ENCODE measurements at places on chromosomes 1 and 21.

DNA sequence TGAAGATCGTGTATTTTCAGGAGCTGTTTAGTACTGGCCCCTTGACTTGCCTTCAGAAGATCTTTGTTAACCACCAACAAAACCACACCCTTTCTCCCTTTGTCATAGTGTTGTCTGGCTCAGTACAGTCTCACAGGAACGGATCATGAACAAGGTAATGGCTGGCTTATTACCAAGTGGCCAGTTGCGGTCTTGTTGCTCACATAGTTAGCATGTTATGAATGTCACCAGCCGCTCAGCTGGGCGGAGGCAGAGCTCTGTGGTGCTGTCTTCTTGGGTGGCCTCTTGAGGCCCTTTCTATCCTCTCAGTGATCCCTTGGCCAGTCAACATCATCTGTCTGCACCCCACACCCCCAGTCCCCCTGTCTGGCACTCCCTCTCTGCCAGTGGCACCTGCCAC is 21.4 kb downstream of the CNIH3 start:
- no peak for DNase-seq

GRCh38 chr21:34195335-34195734 is 122.0 kb downstream of the MRPS6 start:
- no peak for DNase-seq

GRCh38 chr1:13730751-13731482 is 30.9 kb downstream of the PRDM2 start:
- DNase-seq: peak; percentile 75

DNA sequence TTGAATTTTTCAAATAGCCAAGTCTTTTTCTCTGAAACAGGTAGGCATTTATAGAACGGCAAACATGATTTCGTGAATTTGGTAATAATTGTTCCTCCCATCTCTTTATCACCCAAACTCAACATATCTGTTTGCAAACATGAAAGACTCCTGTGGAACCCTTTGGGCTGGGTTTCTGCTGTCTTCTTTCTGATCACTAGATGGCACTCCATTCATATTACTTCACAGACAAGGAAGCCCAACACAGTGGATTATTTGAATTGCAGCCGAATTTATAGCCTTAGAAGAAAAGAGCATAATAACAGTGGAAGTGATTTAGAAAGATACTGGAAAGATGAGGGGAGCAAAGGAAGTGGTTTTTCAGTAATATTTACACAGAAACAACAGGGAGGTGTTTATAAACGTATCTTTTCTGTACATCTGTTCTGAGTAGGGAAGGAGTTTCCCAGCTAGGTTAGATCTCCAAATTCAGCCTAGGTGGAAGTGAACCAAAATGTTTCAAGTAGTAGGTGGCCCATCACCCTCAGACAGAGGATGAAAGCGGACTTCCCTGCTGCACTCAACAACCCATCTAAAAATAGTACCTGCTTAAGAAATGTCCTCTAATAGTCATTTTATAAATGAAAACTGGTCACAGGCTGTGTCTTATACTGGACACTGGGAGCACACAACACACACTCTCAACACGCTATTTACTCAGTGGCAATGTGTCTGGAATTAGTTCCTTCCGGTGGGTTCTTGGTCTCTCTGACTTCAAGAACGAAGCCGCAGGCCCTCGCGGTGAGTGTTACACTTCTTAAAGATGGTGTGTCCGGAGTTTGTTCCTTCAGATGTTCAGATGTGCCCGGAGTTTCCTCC is 67.6 kb downstream of the MAP3K21 start:
- no peak for DNase-seq

DNA sequence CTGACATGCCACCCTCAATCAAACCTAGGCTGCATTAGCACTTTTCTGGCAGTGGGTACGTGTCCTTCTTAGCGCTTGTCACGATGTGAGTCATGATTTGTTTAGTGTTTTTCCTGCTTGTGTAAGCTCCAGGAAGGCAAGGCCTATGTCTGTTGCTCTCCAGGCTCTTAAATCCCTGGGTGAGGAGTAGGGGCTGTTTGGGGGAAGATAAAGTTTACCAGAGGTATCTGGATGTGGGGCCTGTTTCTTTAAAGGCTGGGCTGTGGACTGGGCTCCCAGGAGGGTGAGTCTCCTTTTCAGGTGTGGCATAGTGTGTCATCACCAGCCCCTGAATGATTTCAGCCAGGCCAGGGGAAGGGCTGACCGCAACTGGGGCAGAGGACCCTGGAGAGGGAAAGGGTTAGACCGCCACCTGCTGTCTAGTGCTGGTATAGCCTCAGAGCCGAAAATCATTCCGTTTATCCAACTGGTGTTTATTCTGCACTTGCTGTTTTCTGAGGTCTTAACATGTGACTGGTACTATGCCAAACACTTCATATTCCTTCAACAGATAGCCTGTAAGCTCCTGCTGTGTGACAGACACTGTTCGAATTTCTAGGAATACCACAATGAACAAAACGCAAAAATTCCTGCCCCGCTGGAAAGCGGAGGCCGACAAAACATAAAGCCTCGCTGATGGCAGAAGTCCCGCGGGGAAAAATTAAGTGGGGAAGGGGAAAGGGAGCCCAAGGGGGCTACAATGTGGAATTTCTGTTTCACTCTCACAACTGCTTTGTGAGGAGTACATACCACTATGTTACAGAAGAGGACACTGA is 9.7 kb downstream of the SERINC2 start:
- DNase-seq: peak; percentile 48

DNA sequence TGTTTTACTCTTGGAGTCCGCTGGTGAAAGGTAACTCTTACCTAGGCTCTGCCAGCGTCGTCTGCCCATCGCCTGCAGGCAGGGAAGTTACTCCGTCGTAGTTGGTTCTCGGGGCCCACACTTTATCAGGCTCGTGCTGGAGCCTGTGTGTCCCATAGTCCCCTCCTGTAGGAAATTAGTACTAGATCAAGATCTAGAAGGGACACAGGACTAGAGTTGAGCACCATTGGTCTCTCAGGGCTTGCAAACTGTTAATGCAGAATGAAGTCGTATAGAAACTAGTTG is 940 bp downstream of the SRRM1 start:
- DNase-seq: peak; percentile 6

DNA sequence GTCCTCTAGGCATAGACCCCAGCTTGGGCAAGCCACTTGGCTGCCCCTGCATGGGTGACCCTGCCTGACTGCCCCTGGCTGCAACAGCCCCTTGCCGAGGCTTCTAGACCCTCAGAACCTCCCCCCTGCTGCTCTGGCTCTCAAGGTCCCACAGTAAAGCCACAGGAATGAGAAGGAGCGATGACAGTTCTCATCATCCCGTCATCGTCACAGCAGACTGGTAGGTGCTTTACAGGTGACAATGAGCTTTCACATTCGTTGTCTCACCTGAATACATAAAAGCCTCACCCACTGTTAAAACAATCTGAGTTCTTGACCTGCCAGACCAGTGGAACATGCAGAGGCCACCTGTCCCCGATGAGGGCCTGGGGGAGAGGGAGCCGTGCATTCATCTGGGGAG is 36.0 kb upstream of the GPR157 start:
- no peak for DNase-seq

DNA sequence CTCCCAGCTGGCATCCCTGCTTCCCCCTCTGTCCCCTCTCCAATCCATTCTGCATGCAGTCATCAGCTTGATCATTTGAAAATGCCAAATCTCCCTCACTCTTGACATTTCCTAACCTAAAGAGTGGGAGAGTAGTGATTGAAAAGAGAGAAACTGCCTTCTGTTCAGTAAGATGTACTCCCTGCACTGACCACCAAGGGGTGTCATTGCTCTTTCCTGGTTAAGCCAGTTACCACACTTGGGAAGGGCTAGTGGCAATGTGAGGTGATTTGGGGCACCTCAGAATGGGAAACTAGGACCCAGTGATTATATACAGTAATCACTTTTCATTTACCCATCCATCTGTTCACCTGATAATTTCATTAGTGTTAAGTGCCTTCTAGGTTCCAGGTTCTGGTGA is 6.9 kb upstream of the TMEM269 start:
- DNase-seq: no peak

- DNase-seq: no peak
Measured at GRCh38 chr1:168879896-168880734, 151.1 kb upstream of the DPT start.

- no peak for DNase-seq
Measured at GRCh38 chr1:204716660-204717059, 31.1 kb upstream of the LRRN2 start.

DNA sequence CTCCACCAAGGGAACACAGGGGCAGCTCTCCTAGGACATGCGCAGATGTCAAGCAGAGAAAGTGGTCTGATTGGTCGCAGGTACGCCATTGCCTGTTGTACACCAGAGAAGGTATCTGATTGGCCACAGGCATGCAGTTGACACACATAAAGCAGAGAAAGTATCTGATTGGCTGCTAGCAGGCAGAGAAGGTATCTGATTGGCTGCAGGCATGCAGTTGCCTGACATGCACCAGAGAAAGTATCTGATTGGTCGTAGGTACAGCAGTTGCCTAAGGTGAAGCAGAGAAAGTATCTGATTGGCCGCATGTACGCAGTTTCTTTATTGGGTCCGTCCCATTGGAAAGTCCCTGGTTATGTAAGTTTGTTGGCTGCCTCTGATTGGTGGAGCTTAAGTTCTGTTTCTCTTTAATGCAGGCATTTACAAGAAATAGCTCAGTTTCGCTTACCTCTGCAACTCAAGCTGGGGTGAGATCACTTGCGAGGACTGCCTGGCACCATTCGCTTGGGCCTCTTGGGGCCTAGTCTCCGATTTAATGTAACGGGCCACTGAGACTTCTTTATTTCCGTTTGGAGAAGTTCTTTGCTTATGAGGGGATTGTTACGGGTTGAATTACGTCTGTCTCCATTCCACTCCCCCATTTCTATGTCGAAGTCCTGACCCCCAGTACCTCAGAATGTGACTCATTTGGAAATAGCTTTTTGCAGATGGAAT is 74.2 kb downstream of the SIK1 start:
- no peak for DNase-seq

DNA sequence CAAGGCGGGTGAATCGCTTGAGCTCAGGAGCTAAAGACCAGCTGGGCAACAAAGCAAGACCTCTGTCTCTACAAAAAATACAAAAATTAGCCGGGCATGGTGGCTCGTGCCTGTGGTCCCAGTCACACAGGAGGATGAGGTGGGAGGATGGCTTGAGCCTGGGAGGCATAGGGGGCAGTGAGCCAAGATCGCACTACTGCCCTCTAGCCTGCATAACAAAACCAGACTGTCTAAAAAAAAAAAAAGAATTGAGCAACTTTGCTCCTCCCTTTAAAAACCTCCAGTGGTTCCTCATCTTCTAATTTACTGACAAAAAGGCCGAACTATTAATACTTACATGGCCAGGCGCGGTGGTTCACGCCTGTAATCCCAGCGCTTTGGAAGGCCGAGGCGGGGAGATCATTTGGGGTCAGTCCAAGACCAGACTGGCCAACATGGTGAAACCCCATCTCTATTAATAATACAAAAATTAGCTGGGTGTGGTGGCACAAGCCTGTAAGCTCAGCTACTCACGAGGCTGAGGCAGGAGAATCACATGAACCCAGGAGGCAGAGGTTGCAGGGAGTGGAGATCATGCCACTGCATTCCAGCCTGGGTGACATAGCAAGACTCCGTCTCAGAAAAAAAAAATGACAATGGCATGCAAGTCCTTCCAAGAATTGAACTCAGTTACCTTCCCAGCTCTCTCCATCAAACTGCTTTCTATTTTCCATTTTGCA is 4.4 kb downstream of the ACBD3 start:
- no peak for DNase-seq

DNA sequence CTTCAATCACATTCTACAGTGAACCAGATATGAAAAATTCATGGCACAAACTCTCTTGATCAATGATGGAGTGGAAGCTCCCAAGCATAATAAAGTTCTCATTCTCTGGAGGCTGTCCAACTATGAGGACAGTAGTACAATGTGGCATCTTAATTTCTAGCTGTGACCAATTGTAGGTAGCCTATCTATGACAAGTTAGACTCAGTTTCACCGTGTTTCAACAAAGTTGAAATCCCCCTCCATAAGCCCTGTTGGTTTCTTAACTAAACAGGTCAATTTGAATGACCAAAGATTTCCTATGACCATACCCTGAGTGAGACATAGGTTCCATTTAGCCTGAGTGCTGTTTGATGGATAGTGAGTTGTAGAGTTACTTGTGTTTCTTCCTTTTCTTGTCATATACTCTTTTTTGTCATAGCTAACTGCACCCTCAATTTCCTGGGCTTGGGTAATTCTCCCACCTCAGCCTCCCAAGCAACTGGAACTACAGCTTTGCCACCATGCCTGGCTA is 11.8 kb downstream of the PATJ start:
- no peak for DNase-seq

DNA sequence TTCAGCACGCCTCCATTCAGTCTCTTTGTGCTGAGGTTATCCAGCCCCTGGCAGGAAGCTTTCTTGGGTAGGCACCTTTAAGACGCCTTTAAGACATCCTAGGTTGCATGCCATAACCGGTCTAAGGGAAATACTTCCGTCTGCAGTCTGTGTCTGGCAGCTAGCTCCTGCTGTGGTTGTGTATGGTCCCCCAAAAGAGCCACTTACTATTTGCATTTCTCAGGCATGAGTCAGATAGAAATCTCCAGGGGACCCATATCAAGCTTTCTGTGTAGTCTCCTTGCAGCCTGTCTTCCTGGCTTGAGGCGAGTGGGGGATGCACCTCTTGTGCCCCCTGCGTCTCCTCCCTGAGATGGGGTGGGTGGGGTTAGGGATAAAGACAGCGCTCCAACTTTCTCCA is 10.0 kb upstream of the RYR2 start:
- DNase-seq: no peak

GRCh38 chr1:48047116-48047515 is 49.9 kb upstream of the TRABD2B start:
- no peak for DNase-seq

DNA sequence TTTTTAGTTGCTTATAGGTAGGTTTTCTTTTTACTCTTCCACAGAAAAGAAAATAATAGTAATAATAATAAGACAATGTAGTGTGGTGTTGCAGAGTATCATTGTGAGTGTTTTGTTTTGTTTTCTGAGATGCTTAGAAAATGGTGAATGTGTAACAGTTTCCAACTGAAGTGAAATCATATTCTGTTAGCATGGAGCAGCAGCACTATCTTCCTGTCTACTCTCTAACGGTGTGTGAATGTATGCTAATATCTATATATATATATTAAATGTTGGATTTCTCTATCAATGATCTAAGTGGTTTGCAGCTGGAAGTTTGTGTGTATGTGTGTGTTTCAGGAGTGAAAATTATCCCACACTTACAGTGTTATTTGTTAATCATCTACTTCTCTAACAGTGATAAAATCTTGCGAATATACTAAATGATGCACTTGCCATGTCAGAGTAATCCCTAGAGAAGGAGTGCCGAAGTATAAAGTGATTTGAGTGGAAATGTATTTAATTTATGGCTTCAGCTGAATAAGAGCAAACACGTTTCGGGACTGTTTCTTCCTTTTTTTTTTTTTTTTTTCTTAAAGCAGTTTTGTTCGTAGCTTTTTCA is 377 bp downstream of the SAMD13 start:
- no peak for DNase-seq

- no peak for DNase-seq
Measured at GRCh38 chr1:3707298-3707938, 44.8 kb upstream of the CCDC27 start.

DNA sequence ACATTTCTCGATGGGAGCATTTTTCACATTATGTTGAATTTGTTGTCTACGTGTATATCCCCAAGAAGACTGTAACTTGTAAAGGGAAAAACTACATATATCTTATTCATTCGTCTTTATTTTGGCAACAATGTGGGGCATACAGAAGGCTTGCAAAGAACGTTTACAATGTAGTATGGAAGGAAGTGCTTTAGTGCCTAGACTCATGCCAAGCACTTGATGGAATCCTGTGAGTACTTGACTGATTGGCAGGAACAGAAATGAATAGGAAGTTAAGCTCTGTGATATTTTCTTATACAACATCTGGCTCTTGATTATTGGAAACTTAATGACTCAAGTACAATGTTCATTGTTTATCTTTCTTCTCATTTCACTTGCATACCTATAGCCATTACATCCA is 284.4 kb downstream of the LRRC7 start:
- no peak for DNase-seq

Measured in activated effector memory CD4-positive, alpha-beta T cell treated with Interleukin-2 at 50 U/mL for 16 hours (primary cell).